Neural progenitor cell (in vitro differentiated cells): ENCODE measurements at places on chromosomes 3 and 15. TPM values are rescaled to one million over a fixed set of nuclear protein-coding genes. Genes with fewer than 3 reads are reported as not detected.

DNA sequence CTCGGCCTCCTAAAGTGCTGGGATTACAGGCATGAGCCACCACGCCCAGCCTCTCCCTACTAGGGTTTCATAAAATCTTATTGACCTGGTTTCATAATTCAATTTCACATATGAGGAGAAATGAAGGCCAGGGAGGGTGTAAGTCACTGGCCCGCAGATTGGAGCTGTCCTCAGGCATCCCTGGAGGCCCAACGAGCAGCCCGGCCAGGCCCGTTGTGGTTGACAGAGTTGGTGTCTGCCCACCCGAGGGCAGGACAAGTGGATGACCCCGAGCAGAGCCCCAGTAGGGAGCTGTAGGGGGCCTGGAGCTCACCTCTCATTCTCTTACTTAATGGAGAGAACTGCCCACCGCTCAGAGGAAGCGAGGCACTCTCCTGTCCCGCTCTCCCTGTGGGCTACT is 78.9 kb downstream of the CPN2 start:
- H3K36me3 ChIP-seq: no peaks in the 10 kb centered on the region
- H3K4me3 ChIP-seq: no peak overlapping the region
- H3K27me3 ChIP-seq: no peaks in the 10 kb centered on the region
- DNase-seq: no peak

Gene DNAH12
- 0.02 and 0.03 TPM in 2 replicates for total RNA-seq

DNA sequence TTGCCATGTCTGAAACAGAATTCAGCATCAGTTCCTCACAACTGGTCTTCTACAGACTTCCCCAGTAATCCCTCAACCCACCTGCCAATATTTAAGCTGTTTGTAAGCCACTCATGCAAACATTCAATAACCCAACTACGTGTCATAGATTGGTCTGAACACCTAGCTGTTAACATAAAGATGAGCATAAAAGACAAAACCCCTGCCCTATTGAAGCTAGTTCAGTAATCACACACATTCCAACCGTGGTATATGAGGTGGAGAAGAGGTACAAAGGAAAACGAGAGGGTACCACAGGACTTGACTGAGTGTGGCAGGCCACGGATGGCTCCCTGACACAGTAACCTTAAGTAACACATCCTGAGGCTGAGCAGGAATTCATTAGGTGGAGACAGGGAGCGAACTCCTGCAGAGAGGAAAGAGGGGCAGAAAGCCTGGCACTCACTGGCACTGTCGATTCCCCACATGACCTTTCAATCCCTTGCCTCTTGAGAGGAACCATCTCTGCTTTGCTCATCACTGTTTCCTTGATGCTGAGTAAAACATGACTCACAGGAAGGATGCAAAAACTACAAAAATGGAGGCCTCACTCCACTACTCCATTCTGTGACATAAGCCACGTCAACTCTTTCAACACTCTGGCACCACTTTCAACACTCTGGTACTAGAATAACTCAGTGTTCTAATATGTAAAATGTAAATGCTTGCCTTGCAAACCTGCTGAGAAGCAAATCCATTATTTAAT is 31.3 kb downstream of the RPN1 start:
- H3K27me3 ChIP-seq: no peaks in the 10 kb centered on the region
- peaks cover 8% of the 10 kb centered on the region for H3K4me1 ChIP-seq
- peaks cover 3% of the 10 kb centered on the region for H3K36me3 ChIP-seq
- no peak for DNase-seq
- no peak overlapping the region for H3K27ac ChIP-seq

- H3K27me3 ChIP-seq: no peaks in the 10 kb centered on the region
- DNase-seq: no peak
- no peak overlapping the region for H3K4me3 ChIP-seq
These were observed 26.3 kb downstream of the PXYLP1 start for GRCh38 chr3:141257961-141258360.

DNA sequence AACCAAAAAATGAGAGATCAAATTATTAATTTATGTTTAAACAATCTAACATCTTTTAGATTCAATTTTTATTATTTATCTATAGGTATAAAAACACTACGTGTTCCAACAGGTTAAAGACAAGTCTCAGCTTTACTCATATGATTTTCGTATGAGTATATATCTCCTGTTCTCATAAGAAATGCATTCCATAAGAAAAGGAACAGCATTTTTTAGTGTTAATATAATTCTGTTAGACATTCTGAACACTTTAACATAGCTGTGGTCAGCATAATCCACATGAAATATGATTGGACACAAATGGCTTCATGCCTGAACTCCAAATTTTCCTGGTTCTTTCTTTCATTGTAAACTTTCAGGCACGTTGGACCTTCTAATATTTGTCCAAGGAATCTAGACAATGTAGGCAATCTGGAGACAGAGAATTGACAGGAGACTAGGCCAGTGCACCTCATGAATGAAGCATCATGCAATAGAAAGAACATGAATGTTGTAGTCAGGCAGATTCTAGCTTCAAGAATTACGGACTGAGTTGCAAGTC is 1122.0 kb upstream of the ALCAM start:
- no peak overlapping the region for H3K27ac ChIP-seq
- H3K27me3 ChIP-seq: no peaks in the 10 kb centered on the region
- no peak overlapping the region for H3K4me3 ChIP-seq
- no peaks in the 10 kb centered on the region for H3K36me3 ChIP-seq
- DNase-seq: no peak
